Hippocampal formation (tissue), 2 donors: ENCODE measurements at places on chromosomes 7 and 10.

DNA sequence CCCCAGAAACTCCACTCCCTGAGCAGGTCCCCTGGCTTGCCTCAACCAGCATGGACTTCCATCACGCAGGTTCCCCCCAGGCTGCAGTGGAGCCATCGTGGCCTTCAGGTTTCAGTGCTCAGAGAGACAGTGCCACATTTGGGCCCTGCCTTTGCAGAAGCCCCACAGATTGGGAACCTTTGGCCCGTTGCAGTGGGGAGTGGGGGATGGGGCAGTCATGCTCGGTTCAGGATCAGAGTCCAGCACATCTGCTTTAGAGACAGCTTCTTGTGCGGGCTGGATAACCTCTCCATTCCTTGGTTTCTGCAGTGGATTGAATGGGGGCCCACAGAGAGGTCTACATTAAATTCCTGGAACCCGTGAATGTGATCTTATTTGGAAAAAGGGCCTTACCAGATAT lies 183.9 kb downstream of the EBF3 start:
- no peak for DNase-seq

GRCh38 chr7:38716397-38716796 lies 85.2 kb upstream of the AMPH start:
- no peak for DNase-seq

GRCh38 chr10:33087152-33087551 lies 129.1 kb upstream of the ITGB1 start:
- DNase-seq: no peak

DNA sequence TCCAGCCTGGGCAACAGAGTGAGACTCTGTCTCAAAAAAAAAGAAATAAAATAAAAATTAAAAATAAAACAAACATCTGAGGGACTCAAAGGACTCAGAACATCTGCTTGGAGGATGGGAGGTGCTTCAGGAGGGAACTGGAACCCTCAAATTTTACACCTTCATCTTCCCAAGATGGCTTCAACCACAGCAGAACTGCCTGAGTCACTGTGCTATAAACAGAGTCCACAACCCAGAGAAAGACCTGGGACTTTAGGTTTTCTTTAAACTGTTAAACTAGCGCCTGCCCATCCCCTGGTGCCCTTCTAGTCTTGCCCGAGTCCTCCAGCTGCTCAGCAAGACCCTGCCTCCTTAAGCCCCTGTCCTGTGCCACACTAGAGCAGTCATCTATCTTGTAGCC lies 40.8 kb downstream of the RGS10 start:
- no peak for DNase-seq

DNA sequence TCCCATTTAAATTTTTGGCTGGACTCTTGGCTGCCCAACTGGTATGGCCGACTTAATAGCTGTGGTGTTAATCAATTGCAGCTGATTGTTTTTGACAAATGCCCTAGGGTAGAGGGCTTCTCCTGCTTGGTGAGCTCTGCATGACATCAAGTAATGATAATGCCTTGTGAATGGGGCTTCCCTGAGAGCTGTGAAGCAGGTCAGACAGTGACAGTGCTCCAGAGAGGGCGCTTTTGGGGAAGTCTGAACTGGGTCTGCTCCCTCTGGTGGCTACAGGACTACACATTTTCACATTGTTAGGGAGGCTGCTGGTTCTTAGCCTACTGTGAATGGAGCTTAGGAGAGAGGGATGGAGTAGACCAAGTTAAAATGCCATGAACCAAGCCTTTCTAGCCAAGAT lies 98.8 kb downstream of the SDK1 start:
- no peak for DNase-seq

- no peak for DNase-seq
Measured at GRCh38 chr7:118372530-118372929, 148.0 kb downstream of the ANKRD7 start.

- DNase-seq: no peak
Measured at GRCh38 chr10:84204122-84204521, 9.8 kb downstream of the CDHR1 start.

DNA sequence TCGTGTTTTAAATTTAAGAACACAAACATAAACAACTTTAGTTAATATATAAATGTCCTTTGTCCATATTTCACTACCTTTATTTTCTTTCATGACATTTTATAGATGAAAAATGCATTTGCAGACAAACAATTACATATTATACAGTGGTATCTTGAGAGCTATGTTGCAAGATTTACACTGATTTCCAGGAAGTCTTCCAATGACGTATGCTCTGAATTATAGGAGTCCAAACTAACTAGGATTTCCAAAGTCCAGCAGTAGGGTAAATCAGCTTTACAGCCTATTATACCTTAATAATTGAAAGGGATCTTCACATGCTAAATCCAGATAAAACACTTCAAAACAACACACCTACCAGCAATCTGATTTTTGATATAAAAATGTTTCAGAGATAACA lies 69.4 kb downstream of the HYCC1 start:
- no peak for DNase-seq

GRCh38 chr10:85916286-85916685 lies 450.3 kb downstream of the GRID1 start:
- DNase-seq: no peak
